T-cell (primary cell): ENCODE measurements at places on chromosomes 11 and 22.
A peak's percentile ranks its signal among the peaks of the same experiment; 100 is the strongest.

DNA sequence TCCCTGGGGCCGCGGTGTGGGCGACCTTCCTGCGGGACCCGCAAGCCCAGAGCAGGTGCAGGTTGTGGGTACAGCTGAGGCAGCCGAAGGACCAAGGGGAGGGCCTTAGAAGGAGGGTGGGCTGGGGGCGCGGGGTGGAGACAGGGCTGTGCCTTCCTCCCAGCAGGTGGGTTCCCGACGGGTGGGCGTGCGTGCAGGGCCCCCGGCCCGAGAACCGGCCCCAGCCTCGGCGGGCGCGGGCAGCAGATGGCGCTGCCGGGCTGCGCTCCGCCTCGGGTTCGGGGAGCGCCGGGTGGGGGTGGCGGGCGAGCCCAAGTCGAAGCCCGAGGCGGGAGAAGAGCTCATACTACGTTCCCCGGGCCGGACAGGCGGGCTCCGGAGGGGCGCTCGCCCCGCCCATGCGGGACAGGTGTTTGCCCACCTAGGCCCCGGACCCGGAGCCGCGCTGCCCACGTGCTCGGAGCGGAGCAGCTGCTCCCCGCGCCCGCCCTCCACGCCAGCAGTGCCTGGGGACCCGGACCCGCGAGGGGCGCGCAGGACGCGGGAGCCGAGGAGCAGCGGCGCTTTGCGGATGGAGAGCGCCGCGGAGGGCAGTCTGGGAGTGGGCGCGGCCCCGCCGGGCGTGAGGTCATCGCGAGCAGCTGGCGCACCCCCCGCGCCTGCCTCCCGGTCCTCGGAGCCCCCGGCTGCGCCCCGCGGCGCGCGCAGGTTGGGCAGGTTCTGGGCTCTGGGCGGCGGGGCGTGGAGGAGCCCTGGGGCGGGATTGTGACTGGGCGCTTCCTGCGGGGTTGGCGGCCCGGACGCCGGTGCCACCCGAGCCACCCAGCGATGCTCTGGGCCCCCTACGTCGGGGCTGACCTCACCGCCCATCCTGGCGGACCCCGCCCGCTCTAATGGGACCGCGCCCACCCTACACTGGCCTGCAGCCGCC is 25.3 kb downstream of the DUSP8 start:
- DNase-seq, result peak; percentile 49

- DNase-seq, result no peak
Observed at GRCh38 chr11:133930053-133930766, 26.6 kb downstream of the IGSF9B start.

- peak; percentile 64 for DNase-seq
Observed at GRCh38 chr11:62786318-62787004, 741 bp upstream of the TMEM179B start.

GRCh38 chr22:48711031-48711431 is 1116.6 kb downstream of the BRD1 start:
- no peak for DNase-seq

GRCh38 chr11:119741369-119742262 is 12.6 kb upstream of the NECTIN1 start:
- DNase-seq, result peak; percentile 35

- DNase-seq, result peak; percentile 28
Observed at GRCh38 chr11:68584097-68584496, 100.2 kb upstream of the GAL start.

- DNase-seq, result no peak
Observed at GRCh38 chr22:16806401-16806800, 18.8 kb downstream of the XKR3 start.

GRCh38 chr11:12286606-12287005 is 90.8 kb upstream of the PARVA start:
- DNase-seq, result no peak

DNA sequence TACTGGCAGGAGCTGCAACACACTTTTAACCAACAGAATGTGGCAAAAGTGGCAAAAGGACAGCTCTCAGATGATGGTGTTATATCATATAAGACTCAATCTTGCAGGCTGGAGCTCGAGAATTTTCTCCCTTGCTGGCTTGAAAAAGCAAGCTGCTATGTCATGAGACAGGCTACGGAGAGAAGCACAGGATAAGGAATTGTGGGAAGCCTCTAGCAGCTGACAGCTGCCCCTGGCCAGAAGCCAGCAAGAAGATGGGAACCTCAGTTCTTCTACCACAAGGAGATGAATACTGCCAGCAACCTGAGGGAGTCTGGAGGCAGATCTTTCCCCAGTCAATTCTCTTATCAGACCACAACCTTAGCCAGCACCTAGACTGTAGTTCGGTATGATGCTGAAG is 24.6 kb downstream of the FXYD6 start:
- no peak for DNase-seq

GRCh38 chr11:74322667-74323066 is 11.2 kb upstream of the P4HA3 start:
- DNase-seq, result no peak

DNA sequence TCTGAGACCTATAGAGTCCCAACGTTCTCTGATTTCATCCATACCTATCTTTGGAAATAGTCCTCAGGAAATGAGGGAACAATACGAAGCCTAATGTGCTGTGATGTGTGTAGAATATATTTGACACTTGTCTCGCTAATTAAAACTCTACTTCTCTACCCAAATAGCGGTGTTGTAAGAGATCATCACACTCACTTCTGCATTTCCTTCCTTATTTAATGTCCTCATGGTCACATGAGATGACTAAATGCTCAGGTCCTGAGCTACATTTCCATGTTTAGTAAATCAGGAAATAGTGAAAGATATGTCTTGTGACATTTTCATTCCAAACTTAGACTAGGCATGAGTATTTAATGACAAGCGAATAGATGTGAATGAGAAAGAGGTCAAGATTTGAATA is 112.3 kb downstream of the MAML2 start:
- no peak for DNase-seq

GRCh38 chr11:118162846-118163245 is 10.2 kb upstream of the SCN4B start:
- DNase-seq, result no peak

DNA sequence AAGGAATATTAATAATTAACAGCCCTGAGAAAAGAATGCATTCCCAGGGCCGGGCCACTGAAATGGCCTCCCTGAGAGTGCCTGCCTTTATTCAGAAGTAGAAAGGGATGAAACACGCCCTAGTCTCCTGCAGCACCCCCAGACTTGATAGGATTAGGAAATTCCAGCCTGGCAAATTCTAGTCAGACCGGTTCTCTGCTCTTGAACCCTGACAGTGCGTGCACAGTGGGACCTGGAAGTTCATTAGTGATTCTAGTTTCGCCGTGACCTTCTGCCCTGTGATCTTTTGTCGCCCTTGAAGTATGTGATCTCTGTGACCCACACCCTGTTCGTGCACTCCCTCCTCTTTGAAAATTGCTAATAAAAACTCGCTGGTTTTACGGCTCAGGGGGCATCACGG is 2.1 kb upstream of the GSTP1 start:
- no peak for DNase-seq

- DNase-seq, result peak; percentile 13
Observed at GRCh38 chr11:11171854-11172253, 181.2 kb downstream of the CSNK2A3 start.

DNA sequence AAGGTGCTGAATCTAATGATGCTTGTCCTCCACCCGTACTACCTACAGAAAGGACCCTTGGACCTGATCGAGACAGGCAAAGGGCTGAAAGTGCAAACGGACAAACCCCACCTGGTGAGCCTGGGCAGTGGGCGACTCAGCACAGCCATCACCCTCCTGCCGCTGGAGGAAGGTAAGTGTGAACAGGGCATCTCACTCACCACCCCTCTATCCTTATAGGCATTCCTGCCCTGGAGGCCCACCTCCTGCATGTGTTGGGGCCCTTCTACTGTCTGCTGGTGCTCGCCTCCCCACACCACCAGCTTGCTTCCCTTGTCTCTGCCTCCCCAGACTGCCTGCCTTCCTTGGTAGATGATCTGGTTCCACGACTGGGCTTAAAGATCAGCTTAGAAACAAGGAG is 7.1 kb downstream of the PHLDB1 start:
- no peak for DNase-seq

- no peak for DNase-seq
Observed at GRCh38 chr22:41595703-41596102, 6.1 kb upstream of the PMM1 start.
